ENCODE measurements at places on chromosomes 1 and 21.
A peak's percentile ranks its signal among the peaks of the same experiment; 100 is the strongest.

- DNase-seq: no peak
Measured at GRCh38 chr1:44347280-44347679, 7.8 kb downstream of the ERI3 start.

DNA sequence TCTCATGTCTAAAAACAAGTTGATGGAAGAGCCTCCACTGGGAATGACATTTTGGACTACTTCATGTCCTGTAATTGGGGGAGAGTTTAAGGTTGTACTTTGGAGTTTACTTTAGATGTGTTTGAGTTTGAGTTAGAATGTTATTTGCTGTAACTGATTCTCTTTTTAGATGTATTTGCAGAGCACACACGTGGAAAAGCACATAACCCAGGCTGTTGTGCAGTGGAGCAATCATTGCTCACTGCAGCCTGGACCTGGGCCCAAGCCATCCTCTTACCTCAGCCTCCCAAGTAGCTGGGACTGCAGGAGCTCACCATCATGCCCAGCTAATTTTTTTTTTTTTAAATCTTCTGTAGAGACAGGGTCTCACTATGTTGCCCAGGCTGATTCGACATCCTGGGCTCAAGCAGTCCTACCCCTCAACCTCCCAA, 36.7 kb upstream of the SH3D21 start:
- DNase-seq: no peak

GRCh38 chr1:47233186-47233585, 1.2 kb upstream of the TAL1 start:
- DNase-seq: no peak

- no peak for DNase-seq
Measured at GRCh38 chr1:236509647-236510401, 14.0 kb upstream of the LGALS8 start.

DNA sequence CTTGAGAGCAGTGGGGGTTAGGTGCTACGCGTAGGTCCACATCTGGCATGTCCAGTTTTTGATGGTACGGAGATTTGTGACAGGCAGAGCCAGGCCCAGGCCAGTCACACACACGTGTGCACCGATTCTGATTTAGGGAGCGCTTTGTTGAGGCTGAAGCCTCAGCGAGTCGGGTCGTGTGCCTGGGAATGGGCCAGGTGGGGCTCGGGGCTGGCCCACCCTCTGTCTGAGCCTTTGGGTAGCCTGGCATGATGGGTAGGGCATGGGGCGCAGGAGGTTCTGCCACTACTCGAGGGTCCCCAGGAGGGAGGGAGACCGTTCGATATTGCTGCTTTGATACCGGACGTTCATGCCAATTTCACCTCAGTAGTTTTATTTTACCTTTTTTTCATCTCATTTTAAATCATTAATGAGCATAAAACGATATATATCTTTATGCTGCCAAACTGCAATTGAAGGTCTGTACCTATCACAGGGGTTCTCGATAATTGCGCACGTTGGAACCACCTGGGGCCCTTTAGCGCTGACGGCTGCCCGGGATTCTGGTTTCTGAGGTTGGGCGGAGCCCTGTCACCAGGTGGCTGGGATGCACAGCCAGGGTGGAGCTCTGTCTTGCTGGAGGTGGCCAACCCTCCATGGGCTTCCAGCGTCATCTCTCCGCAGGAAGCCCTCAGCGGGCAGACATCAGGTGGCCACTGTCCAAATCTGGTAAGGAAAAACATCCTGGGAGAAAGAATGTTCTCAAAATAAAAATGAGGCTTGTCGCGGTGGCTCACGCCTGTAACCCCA, 71.9 kb downstream of the SCCPDH start:
- DNase-seq: no peak

DNA sequence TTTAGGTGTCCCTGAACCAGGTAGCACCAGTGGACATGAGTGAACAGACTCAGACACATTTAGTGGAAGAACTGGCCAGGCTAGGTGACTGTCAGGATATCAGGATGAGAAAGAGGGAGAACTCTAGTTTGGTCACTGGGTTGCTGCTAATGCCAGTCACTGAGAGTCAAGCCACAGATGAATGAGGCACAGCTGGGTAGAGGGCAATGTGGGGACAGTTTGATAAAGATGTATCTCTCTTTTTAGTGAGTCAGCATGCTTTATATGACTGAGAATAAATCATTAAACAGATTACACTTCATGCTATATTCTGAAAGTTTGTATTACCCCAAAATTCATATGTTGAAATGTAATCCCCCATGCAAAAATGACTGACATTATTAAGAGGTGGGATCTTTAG, 87.1 kb downstream of the SELENOF start:
- DNase-seq: no peak

DNA sequence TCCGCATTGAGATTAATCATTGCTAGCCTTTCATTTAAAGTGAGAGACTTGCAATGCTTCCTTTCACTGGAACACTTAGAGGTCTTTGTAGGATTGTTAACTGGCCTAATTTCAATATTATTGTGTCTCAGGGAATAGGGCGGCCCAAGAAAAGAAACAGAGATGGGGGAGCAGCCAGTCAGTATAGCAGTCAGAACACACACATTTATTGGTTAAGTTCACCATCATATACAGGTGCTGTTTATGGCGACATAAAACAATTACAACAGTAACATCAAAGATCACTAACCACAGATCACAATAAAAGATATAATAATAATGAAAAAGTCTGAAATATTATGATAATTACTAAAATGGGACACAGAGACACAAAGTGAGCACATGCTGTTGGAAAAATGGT, 29.4 kb downstream of the BARHL2 start:
- no peak for DNase-seq

DNA sequence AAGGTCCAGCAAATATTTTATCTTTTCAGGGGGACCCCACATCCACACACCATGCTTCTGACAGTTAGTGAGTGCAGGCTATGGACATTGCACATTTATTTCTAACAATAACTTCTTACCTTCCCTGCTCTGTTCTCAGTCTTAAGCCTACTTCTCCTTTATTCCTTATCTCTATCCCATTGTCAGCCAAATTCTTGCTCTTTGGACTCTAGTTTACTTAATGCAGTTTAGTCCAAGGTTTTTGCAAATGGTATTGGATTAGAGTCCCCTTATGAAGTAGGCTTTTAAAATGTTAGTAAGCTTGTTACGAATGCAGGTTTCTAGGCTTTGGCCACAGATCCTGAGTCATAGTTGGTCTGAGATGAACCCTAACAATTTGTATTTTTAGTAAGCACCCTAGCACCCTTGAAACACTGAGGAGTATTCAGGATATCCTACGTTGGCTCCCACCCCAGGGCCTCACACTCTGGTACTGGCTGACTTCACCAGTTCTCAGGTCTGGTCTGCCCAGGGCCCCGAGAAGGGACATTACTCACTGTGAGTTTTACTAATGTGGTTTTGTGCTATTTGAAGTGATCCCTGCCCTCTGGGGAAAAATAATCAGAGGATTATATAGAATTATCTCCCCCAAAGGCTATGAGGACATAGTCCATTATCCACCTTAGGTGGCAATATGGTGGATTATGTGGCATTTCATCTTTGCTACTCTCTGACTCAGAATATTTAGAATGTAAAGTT, 239.5 kb downstream of the TGFB2 start:
- DNase-seq: peak; percentile 97

DNA sequence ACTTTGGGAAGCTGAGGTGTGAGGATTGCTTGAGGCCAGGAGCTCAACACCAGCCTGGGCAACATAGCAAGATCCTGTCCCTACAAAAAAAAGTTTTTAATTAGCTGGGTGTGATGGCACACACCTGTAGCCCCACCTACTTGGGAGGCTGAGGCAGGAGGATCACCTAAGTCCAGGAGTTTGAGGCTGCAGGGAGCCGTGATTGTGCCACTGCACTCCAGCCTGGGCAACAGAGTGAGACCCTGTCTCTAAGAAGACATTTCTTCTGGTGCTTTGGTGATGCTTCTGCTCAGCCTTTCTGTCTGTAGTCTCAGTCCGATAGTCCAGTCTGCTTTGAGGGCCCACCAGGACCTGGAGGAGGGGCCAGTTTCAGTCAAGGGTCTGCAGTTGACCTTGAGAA, 8.3 kb downstream of the PGD start:
- DNase-seq: no peak

DNA sequence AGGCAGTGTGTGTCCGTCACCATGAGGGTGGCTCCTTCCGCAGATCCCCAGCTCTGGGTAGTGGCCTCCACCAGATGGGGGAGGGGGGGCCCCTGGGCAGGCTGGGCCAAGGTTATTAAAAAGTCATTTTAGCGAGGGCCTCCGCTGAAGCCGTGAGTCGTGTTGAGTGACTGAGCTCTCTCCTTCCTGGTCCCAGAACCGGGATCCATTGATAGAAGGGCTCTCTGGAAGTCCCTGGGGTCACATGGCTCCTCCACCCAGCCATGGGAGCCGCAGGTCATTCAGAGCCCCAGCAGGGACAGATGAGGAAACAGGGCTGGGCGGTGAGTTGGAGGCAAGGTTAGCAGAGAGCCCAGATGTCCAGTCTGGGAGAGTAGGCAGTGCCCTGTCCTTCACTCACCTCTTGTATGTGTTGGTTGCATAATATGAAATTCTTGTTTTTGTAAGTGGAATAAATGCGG, 12.9 kb downstream of the MIIP start:
- no peak for DNase-seq

DNA sequence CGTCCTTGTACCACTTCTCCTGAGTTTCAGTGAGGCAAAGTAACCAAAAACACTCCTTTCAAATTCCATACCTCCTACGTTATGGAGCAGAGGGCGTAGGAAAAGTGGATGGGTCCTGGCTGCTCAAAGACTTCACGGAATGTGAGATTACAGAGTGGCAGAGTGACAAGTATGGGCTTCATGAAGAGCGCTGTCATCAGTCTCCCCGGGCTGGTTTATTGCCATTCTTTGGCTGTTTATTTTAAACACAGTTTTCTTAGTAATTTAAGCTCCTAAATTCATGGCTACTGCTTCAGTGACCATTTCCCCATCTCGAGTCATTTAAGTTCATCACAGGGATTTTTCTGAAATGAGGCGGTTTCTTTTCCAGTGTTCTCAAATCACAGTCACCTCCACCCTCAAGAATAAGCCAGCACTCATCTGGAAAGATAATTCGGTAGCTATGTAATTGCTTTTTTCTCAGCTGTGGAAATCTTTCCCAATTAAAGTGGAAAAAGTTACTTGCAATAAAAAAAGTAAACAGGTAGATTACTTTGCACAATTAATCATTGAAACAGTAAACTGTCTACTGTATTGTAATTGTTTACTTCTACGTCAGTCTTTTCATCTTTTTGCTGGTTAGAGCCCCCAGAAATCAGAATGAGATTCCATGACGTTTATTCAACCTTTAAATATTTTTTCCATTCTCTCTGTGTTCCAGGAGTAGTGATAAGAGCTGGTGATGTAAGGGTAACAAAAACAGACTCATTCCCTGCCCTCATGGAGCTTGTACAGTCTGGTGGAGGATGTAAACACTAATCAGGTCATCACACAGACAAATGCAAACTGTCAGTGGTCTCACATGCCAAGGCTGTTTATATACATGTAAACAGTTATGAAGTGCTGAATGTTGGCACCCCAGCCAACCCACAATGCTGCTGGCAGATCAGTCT, 3.0 kb upstream of the SMYD2 start:
- DNase-seq: no peak

GRCh38 chr1:111990026-111990877, 784 bp upstream of the KCND3 start:
- no peak for DNase-seq

- peak; percentile 97 for DNase-seq
Measured at GRCh38 chr1:224065455-224065854, 48.5 kb upstream of the FBXO28 start.

- no peak for DNase-seq
Measured at GRCh38 chr1:55600242-55600641, 385.1 kb upstream of the USP24 start.

GRCh38 chr1:81693316-81693715, 107.4 kb upstream of the ADGRL2 start:
- peak; percentile 82 for DNase-seq

GRCh38 chr1:109192433-109192832, 21.3 kb upstream of the SARS1 start:
- no peak for DNase-seq

DNA sequence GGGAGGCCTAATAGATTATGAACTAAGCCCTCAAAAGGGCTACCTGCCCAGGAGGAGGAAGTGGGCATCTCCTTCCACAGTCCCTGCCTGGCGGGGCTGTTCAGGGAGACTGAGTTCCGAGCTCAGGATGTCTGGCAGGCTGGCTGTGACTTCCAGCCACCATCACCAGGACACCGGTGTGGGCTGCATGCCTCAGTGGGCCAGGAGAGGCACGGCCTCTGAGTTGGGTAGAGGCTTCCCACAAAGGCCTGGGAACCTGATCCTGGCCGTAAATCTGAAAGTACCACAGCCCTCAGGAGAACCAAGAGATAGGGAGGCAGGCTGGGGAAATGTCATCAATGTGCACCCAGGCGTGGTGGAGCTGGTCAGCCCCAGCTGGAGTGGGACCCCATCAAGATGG, 29.1 kb downstream of the NTPCR start:
- DNase-seq: no peak

DNA sequence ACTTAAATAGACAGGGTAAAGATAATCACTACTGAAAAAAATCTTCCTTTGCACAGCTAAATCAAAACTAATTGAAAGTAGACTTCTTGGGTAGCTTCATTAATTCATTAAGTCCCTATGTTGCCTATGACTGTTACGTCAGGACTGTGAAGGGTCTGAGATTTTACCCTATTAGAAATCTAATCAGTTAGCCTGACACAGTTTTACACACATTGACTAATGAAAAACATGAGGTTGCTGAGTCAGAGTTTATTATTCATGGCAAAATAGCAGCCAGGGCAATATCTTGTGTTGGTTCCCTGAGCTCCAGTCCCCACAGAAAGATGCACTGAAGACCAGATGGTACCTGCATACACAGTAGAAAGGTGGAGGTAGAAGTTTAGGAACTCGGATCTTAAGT, 262.5 kb upstream of the ZP4 start:
- no peak for DNase-seq

DNA sequence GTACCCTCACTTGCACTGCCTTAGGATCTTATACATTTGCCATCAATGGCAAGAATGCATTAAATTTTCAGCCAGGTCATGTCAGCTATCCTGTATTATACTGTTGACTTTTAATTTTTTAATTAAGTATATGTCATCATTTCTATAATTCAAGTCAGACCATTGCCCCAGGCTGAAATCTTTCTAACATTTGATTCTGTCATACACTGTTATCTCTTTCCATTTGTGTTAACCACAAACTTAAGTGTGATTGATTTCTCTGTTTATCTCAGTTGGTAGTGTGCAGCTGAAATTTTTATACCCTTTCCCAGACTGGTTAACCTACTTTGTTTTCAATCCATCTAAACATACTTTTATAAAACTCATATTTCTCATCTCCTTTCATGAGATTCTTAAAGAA, 153.3 kb downstream of the ZP4 start:
- no peak for DNase-seq

DNA sequence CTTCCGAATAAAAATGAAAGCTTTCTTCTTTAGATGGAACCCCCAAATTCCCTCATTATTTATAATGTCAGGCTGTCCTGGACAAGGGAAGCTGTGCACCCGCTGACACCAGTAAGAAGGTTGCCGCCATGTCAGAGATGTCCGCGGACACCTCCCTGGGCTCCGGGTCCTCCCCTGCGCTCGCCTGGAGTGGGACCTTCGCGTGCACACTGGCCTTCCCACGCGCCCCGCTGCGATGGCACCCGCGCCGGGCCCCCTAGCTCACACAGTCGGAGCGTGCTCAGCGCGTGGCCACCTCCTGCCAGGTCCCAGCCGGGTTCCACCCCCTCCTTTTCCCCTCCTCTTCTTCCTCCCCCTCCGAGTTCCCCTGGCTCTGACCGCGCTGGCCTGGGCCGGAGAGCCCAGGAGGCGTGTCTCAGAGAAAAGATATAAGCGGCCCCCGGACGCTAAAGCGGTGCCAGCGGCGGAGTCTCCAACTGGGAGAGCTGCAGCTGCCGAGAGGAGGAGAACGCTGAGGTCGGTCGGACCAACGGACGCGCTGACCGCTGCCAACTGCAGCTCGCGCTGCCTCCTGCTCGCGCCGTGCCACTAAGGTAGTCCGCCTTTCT, at the start of gene G0S2:
Gene G0S2, plus strand, starts transcription at position 456 of the 608 bp plus-strand sequence. CDS start 273 bp downstream, outside the sequence.
- DNase-seq: peak; percentile 96

All from PC-3 (cell line).